ENCODE measurements at places on chromosomes 2 and 18. TPM values are rescaled to one million over a fixed set of nuclear protein-coding genes. Genes with fewer than 3 reads are reported as not detected.

Gene ANKRD44
- total RNA-seq: 8.4 TPM

Gene MAPK4
- total RNA-seq: not detected

Gene RAX
- total RNA-seq: not detected

Gene LTBP1
- total RNA-seq: 8.7 TPM

Gene RNU2-63P
- 34.9 TPM for total RNA-seq

Gene TPO
- total RNA-seq: not detected

Gene TFCP2L1
- total RNA-seq: not detected

Gene IL18RAP
- not detected for total RNA-seq

Gene ASB18
- total RNA-seq: 1.1 TPM

Gene GALNT3
- total RNA-seq: 2.2 TPM

Gene LDLRAD4
- 0.09 TPM for total RNA-seq

Gene VIT
- total RNA-seq: 0.31 TPM

Gene MAP3K19
- total RNA-seq: not detected
